ENCODE measurements at places on chromosomes 12 and 14.
A peak's percentile ranks its signal among the peaks of the same experiment; 100 is the strongest.

DNA sequence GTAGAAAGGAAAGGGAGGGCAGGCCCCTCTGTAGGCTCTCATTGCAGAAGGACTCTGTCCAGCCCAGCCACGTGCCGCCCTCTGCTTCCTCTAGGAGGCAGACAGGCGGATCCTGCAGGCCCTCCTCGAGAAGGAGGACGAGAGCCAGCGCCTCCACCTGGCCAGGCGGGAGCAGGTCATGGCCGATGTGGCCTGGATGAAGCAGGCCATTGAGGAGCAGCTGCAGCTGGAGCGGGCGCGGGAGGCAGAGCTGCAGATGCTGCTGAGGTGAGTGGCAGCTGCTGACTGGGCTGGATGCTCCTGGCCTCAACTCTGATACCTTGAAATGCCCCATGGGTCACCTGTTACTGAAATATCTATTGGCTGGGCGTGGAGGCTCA is 10.9 kb downstream of the TCHP start:
- DNase-seq = no peak

GRCh38 chr12:123073962-123074801 is 76.7 kb downstream of the PITPNM2 start:
- no peak for DNase-seq

DNA sequence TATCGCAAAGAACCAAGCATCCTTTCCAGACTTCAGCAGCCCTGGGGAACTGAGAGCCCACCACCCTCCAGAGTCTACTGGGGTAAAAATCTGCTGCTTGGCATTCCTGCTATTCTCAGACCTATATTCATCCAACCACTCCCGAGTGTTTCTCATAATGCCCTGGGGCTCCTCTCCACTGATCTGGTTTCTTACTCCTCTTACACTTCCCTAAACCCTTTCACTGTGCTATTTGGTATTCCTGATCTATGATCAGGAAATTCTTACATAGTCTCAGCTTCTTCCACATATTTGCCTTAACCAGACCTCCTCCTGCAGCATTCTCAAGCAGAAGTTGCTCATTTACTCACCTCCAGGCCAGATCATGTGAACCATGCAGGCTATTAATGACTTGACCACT is 82.4 kb downstream of the SYT10 start:
- no peak for DNase-seq

DNA sequence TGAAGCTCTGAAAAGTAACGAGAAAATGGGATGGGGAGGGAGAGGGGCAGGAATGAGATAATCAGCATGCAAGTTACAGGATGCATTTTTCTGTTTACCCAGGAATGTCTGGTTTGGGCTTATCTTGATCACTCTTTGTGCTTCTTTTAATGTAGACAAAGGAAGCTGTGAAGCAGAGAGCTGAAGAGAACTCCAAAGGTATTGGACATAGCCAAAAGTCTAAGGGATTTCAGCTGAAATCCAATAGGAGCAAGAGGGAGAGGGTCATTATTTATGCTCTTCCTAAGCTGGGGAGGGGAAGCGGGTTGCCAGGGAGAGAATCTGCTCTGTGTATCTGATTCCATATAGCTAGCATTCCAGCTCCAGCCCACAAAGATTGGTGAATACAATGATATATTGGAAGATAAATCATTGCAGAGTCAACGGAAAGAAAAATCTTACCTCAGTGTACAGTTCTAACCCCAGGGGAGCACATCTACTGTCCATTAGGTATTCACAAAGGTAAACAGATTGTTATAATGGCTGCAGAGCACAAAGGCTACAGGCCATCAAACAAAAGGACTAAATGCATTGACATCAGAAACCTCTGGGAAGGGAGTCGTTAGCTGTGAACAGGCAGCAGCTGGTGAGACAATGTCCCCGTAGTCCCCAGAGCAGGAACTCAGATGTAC is 61.0 kb upstream of the PELI2 start:
- DNase-seq = peak; percentile 90

GRCh38 chr14:81471062-81471461 is 62.6 kb downstream of the SEL1L start:
- no peak for DNase-seq

GRCh38 chr12:7075518-7075917 is 15.0 kb downstream of the C1S start:
- no peak for DNase-seq

DNA sequence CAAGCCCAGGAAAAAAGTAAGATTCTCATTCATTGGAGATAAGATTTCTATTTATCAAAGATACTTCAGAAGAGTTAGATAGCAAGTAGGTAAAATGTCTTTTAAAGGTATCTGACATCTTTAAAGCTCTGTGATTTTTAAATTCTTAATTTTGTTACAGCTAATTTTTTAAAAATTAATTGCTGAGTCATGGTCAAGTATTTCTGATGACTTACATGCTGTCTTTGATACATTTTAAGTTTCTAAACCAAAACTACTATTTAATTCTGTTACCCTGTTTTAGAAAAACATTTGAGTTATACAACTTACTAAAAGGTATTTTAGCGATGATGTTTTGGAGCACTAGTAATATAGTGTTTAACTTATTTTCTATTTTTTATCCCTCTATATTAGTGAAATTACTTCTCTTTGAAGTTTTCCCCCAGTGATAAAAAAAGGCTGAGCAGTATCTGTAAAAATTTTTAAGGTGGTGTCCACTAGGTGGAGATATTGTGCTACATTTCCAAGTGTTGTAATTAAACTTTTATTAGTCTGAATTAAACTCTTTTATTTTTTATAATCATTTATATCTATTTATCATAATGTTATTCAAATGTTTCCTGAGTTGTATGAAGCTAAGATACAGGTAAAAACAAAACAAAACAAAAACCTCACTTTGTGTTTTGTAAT is 11.5 kb downstream of the ALG10 start:
- no peak for DNase-seq

DNA sequence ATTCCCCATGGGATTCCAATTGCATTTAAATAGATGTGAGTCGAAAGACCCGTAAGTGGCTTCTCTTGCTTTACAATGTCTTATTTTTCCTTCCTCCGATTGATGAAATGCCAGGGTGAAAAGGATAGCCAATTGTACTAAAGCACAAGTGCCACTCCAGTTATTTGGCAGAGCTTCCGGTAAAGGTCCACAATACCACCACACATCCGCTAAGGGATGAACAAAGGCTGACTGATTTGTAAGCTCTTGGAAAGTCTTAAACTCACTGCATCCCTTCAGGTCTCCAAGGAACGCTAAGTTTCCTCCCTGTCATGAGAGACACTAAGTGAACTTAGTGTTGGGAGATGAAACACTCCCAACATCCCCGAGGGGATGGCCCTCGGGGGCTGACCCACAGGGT is 21.2 kb upstream of the RNASE1 start:
- no peak for DNase-seq

DNA sequence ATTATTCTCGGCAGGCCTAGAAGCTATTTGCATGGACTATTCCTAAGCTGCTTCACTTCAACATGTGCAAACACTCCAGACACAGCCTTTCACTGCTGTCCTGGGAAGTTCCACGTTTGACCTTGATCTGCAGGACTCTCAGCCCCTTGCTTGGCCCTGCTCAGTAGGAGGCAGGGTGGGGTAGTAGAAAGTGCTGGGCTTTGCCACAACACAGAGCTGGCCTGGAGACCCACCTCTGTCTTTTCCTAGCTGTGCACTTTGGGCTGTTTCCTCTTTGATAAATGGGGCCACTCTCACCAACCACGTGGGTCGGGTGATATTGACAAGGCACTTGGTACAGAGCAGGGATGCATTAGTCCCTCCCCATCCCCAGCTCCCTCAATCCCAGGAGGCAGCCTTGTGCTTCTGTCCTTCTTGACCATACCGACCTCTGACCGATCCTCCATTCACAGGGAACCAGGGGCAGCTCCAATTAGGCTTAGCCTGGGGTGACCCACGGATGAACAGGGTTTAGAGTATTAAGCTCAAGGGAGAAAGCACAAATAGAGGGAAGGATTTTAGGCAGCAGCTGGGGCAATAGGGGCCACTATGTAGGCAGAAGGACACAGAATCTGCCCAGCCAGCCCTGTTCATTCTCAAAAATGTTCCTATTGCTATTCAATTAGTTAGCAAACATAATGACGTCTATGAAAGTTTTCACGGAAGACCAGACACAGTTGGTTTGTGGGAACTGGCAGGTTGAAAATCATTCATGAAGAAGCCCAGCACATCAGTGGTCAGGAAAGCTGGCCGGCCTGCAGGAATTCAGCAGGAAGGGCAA is 63.3 kb downstream of the SYNE3 start:
- peak; percentile 41 for DNase-seq

DNA sequence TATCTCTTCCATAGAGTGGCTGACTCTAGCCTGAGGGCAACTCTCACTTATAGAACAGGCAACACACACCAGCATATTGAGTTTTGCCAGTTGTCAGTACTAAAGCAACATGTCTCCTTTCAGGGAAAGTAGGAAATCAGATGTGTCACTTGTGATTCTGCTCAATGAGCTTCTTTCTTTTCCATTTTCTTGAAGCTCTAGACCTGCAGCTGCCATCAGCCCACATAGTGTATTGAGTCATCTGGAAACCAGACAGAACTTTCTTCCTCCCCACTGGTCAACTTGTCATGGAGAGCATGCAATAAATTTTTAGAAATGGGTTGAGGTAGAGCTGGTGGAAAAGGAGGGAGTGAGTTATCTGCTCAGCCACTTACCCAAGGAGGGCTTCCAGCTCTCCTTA is 209.0 kb upstream of the PLEKHG7 start:
- no peak for DNase-seq

GRCh38 chr12:123859035-123859434 is 96.9 kb downstream of the DNAH10 start:
- DNase-seq = no peak

GRCh38 chr12:120228291-120229070 is 27.6 kb upstream of the RPLP0 start:
- peak; percentile 93 for DNase-seq

All from NCI-H526 (cell line).